Fibroblast of skin of right biceps (primary cell): ENCODE measurements at places on chromosomes 1 and 21.
A peak's percentile ranks its signal among the peaks of the same experiment; 100 is the strongest.

DNA sequence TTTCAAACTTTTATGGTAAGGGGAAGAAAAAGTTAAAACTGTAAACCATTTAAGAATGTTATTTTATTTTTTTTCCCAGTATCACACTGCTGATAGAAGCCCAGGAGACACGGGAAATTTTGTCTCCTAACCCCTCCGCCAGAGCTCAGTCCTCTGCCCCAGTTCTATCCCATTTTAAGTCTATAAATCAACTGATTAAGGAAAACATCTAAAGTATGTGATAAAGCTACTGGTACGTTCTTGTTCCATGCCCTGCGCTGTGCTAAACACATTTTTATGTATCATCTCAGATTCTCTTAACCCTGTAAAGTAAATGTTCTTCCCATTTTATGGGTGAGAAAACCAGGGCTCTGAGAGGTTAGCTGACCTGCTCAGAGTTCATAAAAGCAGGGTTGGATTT lies 34.7 kb downstream of the NIPAL3 start:
- no peak for DNase-seq

GRCh38 chr1:69510026-69510425 lies 57.7 kb upstream of the LRRC7 start:
- no peak for DNase-seq

- DNase-seq = no peak
These were observed 10.5 kb downstream of the DNAH14 start for GRCh38 chr1:224939844-224940425.

- DNase-seq = peak; percentile 70
These were observed 87.5 kb downstream of the COL24A1 start for GRCh38 chr1:86068841-86069756.

DNA sequence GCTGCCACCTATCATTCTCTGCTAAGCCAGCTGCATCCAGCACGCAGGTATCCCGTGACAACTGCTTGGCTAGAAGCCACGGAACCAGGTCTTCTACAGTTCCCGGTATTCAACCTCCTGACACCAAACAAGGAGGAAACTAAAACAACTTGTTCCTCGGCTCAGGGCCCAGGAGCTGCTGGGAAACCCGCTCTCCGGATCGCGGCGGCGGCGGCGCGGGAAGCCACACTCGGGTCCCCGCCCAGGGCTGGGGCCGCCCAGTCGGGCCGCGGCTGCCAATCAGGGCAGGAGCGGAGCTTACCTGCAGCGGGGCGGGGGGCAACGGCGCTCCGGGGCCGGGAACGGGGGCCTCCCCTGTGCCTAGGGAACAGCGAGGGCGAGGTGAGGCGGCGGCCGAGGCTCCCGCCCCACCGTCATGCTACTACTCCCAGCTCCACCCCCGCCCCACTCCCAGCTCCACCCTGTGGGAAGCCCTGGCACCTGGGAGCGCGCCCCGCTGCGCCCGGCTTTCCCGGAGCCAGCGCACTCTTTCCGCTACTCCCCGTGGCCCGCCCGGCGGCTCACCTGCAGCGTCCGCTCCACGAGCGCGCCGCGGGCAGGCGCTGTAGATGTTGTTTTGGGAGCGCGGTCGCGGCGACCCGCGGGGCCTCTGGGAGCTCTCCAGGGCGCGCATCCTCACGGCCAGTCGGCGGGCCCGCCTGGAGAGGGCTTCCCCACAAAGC lies 12.1 kb downstream of the IL24 start:
- no peak for DNase-seq

DNA sequence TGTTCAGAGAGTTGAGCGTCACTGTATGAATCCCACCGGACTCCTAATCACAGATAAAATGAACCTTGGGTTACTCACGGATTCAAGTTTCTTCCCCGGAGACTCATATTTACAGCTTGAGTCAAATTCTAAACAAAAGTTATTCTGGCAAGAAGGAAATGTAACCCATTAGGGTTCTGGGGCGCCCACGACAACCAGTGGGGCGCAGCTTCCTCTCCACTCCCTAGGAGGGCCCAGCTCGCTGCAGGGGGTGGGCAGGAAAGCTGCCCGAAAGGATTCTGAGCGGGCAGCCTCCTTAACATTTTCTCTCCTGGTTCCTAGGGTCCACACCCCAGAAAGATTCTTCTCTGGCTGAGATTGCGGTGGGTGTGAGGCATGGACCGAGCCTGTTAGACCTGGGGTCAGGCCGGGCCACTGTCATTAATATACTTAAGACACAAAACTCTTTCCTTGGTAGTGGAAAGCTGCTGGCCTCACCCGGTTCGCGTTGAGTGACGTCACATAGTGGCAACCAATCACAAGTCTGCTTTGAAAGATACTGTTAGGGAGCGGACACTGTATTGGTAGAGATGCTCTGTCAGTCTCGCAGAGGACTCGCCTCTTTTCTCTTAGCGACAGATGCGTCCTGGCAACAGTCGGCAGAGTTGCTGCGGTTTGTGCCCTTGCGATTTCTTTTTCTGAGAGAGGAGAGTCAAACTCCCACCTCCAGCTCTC lies 13.6 kb upstream of the MCOLN3 start:
- peak; percentile 98 for DNase-seq

GRCh38 chr1:3466366-3467075 lies 12.1 kb downstream of the ARHGEF16 start:
- no peak for DNase-seq

DNA sequence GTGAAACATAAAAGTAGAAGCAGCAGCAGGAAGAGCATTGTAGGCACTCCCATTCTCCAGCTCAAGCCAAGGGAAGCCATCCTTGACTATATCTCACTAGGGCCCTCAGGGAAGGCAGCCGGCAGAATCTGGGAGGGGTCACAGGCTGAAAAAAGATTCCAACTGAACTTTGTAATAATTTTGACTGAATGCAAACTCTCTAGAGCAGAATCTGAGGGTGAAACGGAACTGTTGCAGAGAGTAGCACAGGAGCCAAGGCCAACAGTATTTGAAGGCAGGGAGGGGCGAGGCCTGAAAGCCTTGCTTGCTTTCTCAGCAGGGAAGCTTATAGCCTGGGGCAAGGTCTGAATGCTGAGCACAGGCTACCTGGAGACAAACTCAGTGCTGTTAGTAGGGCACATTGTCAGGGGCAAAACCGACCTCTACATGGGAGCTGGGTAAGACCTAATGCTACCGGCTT lies 180.6 kb downstream of the COL24A1 start:
- DNase-seq = no peak

- peak; percentile 13 for DNase-seq
These were observed 163.6 kb downstream of the CAMTA1 start for GRCh38 chr1:6948861-6949260.

DNA sequence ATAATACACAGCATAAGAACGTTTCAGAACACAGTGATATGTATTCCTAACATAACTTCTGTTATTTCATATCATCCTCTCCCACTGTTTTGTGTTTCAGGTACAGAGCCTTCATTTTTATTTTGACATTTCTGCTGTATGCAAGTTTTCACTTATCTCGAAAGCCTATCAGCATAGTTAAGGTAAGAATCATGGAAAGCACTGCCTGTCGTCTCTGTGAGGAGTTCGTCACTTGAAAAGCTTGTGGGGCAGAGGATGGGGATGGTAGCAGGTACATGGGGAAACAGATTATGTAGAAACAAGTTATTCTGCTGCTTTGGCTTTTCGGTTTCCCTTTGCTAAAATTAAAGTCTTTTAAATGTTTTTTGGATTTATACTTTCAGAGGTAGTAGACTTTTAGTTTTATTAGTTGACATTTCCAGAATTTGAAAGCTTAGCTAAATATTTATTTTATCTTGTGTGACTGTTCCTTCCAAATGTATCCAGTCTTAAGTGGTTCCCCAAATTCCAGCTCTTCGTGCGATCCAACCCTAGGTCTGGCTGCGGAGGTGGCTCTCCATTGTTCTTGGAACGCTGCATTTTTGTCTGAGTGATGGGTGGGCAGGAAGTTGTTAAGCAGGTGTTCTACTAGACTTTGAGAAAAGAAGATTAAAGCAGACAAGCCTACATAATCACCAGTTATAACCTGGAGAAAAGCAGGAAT lies 12.2 kb downstream of the SLC37A1 start:
- no peak for DNase-seq

DNA sequence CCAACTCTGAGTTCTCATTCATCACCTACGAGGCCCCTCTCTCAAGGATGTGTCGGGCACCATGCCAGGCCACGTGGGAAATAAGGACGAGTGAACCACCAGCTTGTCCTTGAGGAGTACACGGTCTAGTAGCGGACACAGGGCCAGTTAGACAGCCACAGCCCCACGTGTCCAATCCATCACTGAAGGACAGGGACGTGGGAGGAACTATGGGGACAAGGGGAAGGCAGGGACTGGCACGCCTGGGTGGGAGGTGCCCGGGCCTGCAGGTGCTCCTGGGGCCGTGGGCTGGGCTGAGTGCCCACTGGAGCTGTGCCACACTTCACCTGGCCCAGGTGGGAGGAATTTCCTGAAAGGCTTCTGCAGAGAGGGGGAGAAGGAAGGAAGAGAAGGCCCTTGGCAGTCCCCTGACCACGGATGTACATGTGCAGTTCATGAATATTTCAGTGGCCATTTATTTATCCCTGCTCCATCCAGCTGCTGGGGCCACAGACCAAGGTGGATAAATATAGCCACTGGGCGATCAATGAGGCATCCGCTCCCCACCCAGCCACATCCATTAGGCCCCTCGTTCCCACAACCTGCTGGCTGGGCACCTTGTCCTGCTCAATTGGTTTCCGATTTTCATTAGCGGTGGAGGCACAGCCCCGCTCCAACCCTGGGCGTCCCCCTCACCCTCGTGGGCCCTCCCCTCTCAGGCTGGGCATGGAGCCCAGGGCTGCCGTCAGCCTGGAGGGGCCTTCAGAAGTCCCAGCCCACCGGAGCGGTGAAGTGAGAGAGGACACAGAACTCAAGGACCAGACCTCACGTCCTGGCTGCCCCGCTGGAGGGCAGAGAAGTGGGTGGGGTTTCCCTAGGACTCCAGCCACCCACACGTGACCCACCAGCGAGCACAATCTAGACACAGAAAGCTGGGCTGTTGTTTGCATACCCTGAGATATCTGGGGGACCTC lies 59.5 kb downstream of the CASZ1 start:
- no peak for DNase-seq

DNA sequence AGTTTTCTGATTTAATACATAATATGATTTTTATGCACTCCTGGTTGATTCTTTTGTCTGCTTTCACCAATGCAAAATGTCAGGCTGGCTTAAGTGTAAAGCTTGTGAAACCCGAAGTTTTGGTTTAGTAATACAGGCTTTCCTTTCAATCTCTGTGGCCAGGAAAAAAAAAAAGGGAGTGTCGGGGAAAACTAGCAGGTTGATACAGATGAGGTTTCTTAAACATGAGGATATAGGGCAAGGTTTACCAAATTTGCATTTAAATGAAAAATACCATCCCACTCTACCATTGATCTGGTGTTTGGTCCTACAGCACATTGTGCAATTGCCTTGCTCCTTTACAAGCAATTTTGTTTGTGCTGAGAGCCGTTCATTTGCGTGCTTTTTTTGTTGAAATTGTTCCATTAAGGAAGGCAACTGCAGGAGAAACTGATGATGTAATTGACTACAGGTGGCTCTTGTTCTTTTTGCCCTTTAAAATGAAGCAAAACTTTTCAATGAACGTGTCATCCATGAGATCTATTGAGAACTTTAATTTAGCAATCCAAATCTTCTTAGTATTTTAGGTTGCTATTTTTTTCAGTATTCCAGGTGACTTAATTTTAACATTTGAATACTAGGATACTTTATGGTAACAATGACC lies 22.7 kb downstream of the CLIC6 start:
- DNase-seq = no peak

GRCh38 chr1:109306832-109307273 lies at the start of gene MYBPHL:
Gene MYBPHL (minus strand): TSS chr1:109307011. CDS start chr1:109306991, 20 bp downstream.
- DNase-seq = no peak

DNA sequence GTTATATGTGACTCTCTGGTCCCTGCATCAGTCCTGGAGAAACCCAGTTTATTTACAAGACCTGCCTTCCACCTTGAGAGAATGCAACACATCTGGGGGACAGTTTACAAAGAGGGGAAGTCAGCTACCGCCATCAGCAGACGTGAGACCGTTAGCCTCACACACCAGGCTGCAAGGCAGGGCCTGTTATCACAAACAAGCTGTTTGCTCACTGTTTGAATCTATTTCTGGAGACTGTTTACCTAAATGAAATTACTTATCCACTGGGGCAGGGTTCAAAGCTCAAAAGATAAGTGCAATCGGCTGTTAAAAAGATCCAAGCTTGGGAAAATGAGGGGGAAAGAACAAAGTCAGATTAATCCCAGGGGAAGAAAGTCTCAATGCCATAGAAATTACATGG lies 134.4 kb downstream of the ZNF281 start:
- no peak for DNase-seq

GRCh38 chr1:218701131-218701530 lies 356.0 kb downstream of the TGFB2 start:
- no peak for DNase-seq

DNA sequence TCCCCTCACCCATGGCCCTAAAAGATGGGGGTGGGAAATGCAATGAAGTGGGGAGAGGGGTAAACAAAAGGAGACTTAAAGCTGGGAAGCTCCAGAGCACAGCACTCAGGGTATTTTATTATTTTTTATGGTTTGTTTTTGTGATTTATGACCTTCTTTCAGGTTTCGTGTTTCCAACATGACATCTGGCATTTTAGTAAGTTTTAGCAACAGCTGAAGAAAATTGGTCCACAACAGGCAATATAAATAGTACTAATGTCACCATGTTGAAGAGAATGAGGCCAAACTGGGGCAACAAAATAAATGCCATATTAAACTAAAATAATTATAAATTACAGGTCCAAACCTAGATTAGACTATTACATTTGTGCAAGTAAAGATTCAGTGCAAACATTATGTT lies 56.3 kb downstream of the TBX15 start:
- no peak for DNase-seq

GRCh38 chr1:198106011-198106410 lies 50.8 kb upstream of the NEK7 start:
- DNase-seq = peak; percentile 26

DNA sequence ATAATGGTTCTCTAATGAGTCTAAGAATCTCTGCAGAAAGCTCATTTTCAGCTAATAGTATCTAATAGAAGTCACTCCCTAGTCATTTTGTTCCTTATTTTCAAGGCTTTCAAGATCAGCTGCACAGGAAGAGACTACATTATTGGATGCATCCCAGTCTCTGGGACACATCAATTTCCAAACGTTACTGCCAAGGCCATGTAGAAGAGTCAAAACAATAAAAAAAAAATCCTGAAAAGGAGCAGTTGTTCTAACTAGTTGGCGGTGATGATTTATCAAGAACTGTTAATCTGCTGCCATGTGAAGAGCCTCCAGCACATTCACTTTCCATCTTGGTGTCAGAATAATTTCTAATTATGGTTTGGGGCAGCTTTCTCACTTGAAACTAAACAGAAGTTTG lies 5.7 kb downstream of the DDAH1 start:
- DNase-seq = no peak

DNA sequence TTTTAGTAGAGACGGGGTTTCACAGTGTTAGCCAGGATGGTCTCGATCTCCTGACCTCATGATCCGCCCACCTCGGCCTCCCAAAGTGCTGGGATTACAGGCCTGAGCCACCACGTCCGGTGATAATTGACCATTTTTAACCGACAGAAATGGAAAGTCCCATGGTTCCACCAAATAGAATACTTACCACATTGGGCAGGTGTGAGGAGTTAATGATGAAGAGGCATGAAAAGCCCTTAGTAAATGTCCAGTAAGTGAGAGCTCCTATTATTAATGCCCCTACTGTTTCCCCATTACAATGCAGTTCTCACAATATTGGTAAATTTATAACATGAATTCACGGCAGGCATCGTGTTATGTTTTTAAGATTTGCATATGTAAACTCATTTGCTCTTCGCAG lies 8.1 kb upstream of the GCLM start:
- no peak for DNase-seq

- DNase-seq = peak; percentile 73
These were observed 8.8 kb downstream of the FMO1 start for GRCh38 chr1:171256940-171257606.
